Mammary epithelial cell (primary cell): ENCODE measurements at places on chromosomes 5 and 9.
A peak's percentile ranks its signal among the peaks of the same experiment; 100 is the strongest.

DNA sequence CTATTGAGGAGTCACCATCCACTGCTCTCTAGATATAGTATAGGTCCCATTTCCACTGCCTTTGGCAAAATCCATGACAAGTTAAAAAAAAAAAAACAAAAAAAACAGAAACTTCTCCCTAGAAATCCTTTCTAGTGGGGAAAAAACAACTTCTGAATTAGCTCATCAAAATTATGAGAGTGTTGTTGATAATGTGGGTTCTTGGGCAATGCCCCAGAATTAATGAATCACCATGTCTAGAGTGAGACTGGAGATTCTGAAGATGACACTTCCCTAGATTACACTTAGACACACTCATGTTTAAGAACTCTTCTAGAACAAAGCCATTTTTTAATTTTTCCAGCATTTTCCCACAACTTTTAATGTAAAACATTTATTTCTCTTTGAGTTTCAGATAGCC lies 728.0 kb upstream of the C9orf72 start:
- DNase-seq = peak; percentile 69

DNA sequence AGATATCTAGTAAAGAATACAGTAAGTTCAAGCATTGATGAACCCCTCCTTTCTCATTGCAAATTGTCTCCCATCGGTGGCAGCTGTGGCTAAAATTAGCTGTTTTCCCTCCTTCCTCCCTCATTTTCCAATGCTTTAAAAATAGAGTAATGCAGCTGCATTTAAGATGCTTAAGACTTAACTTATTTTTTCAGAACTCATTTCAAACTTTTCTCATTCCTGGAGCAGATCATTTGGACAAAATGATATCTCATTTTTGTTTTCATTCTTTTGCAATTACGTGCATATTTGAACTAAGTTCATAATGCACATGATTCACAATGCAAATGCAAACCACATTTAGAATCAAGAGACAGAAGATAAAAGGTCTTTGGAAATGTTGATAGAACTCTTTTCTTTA lies 14.6 kb downstream of the HSPB3 start:
- no peak for DNase-seq

DNA sequence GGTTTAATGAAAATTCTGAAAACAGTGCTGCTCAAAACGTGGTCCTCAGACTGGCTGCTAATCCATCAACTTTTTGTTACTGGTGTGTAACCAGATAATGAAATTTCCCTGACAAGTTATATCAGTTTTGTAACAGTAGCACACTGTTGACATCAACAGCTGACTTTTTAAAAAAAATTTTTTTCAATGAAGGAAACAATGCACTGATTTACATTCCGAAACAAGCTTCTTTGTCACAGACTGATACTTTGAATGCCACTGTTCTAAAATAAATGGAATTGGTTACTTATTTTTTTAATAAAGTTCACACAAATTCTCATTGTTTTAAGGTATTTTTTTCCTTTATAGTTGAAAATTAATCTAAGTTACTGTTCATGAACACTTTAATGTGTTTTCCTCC lies 169.1 kb downstream of the NIPBL start:
- DNase-seq = no peak

DNA sequence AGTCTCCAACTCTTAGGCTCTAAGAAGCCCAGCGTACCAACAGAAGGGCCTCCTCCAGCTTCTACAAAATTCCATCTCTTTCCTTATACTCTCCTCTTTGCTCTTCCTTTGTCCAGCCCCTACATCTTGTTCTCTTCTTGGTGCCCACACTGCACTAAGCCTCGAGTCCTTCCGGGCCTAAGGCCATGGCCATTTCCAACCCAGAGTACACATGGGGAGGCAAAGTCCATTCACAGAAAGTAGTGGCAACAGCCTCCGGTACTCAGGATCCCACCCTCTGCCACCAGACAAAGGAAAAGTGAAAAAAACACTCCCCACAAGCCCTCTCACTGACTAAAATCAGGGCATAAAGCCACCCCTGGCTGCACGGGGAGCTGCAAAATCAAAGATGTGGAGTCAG lies 60.3 kb downstream of the SAXO1 start:
- no peak for DNase-seq

DNA sequence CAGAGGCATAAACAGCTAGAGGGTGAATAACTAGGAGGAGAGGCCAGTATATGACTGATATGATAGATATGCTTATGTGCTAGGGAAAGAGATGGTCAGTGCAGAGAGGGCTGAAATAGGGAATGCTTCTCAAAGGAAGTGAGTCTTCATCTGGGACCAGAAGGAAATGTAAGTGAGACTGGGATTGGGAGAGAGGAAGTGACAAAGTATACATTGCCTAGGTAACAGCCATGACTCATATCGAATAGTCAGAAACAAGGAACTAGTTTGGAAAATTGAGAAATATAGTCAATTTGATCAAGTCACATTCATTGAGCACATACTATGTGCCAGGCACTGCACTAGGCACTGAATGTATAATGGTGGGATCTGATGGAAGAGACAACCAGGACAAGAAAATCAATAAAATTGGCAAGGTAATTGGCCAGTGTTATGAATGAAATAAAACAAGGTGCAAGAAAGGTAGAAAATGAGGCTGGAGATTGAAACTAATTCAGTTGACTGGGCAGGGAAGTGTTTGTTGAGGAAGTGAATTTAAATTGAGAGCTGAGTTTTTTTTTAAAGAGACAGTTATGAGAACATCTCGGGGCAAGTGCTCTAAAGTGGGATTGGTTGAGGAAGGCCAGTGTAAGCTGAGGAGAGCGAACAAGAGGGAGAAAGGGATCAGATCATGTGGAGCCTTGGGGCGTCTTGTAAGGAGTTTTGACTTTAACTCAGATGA lies 4.3 kb downstream of the ERAP2 start:
- DNase-seq = peak; percentile 78

- no peak for DNase-seq
Measured at GRCh38 chr5:101292199-101292598, 389.1 kb upstream of the ST8SIA4 start.

DNA sequence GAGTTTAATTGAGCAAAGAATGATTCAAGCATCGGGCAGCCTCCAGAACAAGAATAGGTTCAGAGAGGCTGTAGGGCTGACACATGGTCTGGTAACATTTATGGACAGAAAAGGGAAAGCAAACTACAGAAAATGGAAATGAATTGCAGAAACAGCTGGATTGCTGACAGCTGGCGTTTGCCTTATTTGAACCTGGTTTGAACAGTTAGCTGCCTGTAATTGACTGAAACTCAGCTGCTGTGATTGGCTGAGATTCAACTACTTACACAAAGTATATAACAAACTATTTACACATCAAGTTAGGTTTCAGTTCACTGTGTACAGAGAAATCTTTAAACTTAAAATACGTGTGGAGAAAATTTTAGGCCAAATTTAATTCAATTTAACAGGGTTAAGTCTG lies 441.7 kb downstream of the PRELID2 start:
- DNase-seq = no peak

DNA sequence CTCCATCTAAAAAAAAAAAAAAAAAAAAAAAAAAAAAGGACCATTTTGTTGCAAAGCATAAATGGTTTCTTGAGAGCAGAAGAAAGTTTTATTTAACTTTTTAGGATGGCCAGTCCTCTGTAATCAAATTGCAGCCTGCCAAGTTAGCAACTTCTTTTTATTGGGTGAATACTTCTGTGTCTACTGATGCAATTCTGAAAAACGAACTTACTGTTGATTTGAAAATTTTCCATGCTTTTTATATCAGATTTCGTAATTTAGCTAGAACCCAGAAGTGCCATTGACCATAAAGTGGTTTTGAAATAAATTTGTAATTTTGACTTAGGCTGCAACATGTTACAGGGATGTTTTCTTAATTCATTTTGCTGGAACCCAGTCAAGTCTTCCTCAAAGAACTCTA lies 269.1 kb upstream of the ACTBL2 start:
- DNase-seq = no peak

DNA sequence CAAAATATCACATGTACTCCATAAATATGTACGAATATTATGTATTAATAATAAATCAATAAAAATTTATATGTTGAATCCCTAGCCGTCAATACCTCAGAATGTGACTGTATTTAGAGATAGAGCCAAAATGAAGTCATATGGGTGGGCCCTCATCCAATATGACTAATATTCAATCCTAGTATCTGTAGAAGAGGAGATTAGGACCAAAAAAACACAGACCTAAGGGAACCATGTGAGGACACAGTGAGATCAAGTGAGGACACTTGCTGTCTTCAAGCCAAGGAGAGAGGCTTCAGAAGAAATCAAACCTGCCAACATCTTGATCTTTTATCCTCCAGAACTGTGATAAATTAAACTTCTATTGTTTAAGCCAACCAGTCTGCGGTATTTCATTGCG lies 3.7 kb upstream of the AMACR start:
- DNase-seq = no peak

- DNase-seq = no peak
Measured at GRCh38 chr9:34097865-34098264, 28.6 kb downstream of the DCAF12 start.

- DNase-seq = peak; percentile 35
Measured at GRCh38 chr5:59174248-59174844, 591.5 kb downstream of the RAB3C start.
